LHCN-M2 (cell line): ENCODE measurements at places on chromosomes 11 and 22. TPM values are rescaled to one million over a fixed set of nuclear protein-coding genes. Genes with fewer than 3 reads are reported as not detected.

SLC5A4 gene
- total RNA-seq, result not detected in 2 replicates

VWA5A gene
- total RNA-seq, result 6.0 and 9.7 TPM in 2 replicates

APLP2 gene
- 220 and 259 TPM in 2 replicates for total RNA-seq

TMEM184B gene
- 61.3 and 70.6 TPM in 2 replicates for total RNA-seq

OR2D2 gene
- not detected in 2 replicates for total RNA-seq

BLID gene
- 8.0 and 9.9 TPM in 2 replicates for total RNA-seq

DMC1 gene
- total RNA-seq, result 2.8 and 20.8 TPM in 2 replicates

KREMEN1 gene
- total RNA-seq, result 4.3 and 5.8 TPM in 2 replicates

BIK gene
- total RNA-seq, result not detected in 2 replicates

POU2AF3 gene
- not detected in 2 replicates for total RNA-seq

FDXACB1 gene
- 2.8 and 2.9 TPM in 2 replicates for total RNA-seq

APOL4 gene
- total RNA-seq, result 0.17 TPM in 1 of 2 replicates, not detected in the other

ELFN2 gene
- total RNA-seq, result 0.17 and 0.32 TPM in 2 replicates

SLC43A1 gene
- total RNA-seq, result 5.1 and 7.7 TPM in 2 replicates

OR8D4 gene
- total RNA-seq, result not detected in 2 replicates

SNU13 gene
- total RNA-seq, result 135 and 141 TPM in 2 replicates

OR51B4 gene
- not detected in 2 replicates for total RNA-seq

ARHGAP20 gene
- 0.58 and 0.75 TPM in 2 replicates for total RNA-seq

NTM gene
- 45.6 and 50.4 TPM in 2 replicates for total RNA-seq

MUC6 gene
- not detected in 2 replicates for total RNA-seq

KLHL35 gene
- 5.7 and 10.1 TPM in 2 replicates for total RNA-seq
